ENCODE measurements at places on chromosomes 11 and 22.
A peak's percentile ranks its signal among the peaks of the same experiment; 100 is the strongest.

DNA sequence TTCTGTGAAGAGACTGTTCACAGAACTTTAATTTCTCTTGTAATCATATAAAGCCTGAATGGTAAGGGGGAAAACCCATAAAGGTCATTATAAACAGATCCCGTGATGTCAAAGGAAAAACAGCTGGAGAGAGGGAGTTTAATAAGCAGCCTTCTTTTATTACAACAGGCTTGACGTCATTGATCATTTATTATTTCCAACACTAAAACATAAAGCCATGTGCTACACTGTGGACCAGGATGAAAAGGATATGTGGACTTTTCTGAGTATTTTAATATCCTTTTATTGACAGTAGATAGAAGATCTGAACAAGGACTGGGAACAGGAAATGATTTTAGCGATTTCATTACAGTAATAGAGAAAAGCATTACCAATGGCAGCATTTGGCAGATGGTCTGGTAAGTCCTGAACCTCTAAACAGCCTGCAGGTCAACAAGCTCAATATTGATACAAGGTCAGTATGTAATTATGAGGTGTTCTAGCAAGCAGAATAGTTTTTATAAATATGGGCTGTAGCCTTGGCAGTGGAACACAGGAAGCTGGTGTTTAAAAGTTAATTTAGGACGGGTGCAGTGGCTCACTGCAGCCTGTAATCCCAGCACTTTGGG, 25.1 kb upstream of the TPH1 start:
- no peak for DNase-seq

GRCh38 chr11:95255251-95256145, 24.5 kb upstream of the SESN3 start:
- DNase-seq: no peak

DNA sequence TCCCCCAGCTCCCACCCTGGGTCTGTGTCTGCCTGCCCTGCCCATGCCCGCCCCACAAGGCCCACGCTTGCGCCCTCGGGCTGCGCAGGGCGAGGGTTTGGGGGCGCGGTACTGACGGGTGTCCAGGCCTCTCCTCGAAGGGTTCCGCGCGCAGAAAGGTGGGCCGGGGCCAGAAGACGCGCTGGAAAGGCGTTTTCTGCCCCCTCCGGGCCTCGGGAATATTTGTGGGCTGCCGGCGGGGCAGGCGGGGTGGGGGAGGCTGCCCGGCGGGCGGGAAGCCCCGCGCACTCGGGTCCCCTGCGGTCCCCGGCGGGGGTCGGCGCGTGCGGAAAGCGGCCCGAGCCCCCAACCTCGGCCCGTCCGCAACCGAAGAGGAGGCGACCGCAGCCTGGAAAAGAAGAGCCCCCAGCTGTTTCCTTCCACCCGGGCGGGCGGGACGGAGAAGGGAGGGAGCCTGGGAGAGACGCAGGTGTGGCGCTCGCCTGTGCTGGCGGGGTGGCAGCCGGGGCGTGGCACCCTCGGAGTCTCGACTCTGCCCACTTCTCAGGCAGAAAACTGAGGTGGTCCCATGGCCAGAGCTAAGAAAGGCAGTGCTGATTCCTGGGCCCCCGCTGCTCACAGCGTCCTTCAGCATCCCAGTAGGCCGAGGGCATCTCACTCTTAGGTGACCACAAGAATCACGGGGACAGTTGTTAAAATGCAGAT, 59.0 kb downstream of the THAP12 start:
- DNase-seq: no peak

GRCh38 chr11:45411228-45411946, 125.2 kb upstream of the SYT13 start:
- no peak for DNase-seq

DNA sequence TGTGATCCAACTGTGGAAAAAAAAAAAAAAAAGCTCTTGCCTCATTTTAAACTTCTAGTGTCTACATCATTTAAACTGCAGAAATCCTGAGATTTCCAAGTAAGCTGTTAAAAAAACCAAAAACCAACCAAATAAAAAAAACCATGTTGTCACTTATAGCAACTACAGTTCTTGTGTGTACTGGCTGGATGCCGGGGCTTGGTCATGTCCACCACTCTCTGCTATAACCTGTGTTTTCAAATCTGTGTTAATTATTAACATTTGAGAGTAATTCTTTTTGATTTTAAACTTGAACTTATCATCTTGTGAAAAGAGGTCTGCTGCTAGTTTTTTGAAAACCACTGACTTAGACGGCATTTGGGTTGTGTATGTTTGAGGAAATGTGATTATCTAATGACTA, 32.2 kb upstream of the BID start:
- DNase-seq: no peak

GRCh38 chr11:34633990-34634693, 13.2 kb downstream of the EHF start:
- DNase-seq: no peak

GRCh38 chr11:19499026-19499669, 213.5 kb upstream of the NAV2 start:
- no peak for DNase-seq

DNA sequence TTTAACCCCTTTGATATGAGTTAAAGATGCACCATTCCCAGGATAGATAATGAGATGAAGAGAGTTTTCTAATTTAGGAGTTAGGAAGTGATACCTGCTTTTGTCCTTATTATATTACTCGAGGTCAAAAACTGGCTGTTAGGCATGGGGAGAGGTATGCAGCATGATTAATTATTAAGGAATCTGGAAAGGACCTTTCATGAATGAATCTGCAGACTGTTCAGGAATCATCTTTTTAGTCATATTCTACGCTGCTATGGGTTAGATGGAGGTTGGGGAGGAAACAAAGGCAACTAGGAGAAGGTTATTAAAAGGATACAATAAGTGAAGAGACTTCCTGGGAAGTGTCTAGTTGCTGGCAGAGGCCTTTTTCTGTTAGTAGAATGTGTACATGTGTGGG, 492.4 kb upstream of the CCDC90B start:
- DNase-seq: no peak

- DNase-seq: no peak
Measured at GRCh38 chr22:38997518-38997917, 15.4 kb downstream of the APOBEC3B start.

DNA sequence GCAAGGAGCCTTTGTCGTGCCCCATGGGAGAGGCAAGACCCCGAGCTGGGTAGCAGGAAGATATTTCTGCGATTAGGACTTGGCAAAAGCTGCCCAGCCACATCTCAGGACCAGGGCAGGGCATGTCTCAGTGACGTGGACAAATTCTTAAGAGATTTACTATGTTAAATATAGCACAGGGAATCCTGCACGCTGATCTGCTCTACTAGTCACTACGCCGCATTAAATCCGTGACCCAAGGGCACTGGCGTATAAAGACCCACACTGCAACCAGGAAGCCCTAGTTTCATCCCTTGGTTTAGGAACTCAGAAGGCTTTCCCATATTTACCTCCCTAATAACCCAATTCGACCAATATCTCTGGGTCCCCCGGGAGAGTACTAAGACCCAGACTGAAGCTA, 35.1 kb downstream of the AP1B1 start:
- no peak for DNase-seq

DNA sequence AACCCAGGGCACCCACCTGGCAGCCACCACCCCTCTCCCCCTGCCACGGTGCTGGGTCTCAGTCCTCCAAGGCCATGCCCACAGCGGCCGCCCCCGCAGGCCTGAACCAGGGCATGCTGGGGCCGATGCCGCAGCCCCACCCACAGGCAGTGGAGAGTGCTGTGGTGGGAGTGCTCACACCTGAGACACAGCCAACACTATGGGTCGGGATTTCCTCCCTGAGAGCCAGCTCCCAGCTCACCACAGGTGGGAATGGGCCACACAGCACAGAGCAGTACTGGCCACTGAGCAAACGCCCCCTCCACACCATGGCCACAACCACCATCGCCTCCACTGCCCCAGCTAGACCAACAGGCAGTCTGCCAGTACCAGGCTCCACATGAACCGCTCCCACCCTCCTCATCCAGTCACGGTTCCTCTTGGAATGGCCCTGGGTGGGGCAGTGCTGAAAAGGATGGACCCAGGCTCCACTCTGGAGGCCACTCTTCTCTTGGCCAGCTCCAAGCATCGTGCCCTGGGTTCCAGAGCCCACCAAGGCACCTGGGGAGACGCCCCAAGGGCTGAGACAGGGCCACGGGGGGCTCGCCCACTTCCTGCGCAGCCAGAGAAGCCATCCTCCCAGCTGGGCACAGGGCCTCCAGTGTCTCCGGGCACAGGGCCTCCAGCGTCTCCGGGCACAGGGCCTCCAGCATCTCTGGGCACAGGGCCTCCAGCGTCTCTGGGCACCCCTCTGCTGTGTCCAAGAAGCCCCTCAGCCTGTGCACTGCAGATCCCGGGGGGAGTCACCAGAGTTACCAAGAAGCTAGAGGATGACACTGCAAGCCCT, 14.2 kb downstream of the MOB2 start:
- DNase-seq: no peak

DNA sequence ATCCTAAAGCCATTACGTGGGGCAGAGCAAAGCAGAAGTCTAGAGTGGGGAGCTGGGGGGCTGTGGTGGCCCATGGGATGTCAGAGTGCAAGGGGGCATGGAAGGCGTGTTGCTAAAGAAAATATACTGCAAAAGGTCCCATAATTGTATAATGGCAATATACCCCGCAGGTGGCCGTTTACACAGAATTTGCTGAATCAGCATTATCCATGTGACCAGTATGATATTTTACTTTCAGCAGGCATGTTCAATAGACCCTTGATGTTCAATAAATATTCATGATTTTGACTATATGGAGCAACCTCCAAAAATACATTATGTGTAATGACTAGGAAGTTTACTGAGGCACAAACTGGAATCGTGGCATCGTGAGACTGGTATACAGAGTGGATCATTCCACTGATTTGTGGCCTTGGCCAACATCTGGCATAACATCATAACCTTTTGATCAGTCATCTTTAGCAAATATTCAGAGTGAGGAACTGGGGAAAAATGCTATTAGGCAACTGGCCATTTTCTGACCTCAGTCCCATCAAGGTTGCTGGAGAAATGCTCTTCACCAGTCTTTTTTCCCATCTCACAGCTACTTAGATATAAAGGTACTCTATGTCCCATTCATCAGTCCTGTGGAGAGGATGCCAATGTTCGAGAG, 29.3 kb upstream of the PPP2R1B start:
- no peak for DNase-seq

DNA sequence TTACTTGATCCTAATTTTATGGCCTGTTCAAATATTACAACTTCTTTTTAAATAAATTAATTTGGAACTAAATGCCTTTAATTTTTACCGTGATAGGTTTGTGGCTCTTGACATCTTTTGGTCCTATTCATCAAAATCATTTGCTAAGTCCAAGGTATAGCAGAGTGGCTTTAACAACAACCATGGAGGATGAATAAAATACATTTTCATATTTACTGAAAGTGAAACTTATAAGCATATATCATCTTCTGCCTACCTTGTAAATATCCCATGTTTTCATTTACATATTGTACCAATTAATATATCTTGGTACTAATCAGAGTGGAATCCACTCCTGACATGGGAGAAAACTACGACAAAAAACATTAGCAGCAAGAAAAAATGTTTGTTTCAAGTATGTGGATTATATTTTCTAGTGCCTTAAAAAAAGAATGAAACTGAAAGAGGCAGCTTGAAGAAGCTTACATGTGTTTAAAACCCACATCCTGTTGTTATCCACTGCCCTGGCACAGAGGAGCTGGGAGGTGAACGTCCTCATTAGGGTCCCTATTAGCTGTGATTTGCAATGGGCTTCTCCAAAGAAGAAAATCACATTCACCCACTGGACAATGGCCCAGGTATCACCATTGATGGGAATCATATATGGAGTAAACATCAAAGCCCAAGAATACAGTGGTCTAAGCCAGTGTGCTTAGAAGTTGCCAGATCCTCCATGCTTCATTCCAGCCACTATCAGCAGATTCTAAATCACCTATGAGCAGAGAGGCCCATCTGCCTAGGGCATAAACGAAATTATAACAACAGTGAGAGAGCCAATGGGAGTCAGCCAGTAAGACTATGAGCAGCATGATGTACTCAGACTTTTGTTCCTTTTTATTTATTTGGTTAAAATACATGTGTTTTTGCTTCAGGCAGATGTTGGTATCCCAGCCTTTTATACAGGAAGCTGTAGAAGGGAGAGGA, 84.7 kb downstream of the MAML2 start:
- no peak for DNase-seq

- no peak for DNase-seq
Measured at GRCh38 chr11:109486129-109486528, 64.1 kb downstream of the C11orf87 start.

GRCh38 chr11:61691380-61692156, 11.4 kb downstream of the DAGLA start:
- DNase-seq: no peak

DNA sequence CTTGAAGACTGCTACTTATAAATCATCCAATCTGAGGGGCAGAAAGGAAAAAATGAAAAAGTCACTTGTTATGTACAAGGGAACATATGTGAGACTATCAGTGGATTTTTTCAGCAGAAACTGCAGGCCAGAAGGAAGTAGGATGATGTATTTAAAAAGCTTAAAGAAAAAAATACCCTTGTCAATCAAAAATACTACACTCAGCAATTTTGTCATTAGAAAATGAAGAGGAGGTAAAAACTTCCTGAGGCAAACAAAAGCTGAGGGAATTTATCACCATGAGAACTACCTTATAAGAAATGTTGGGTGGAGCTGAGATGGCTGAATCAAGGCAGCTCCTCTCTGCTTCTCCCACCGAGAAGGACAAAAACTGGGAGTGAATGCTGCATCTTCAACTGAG, 21.1 kb downstream of the MRGPRX2 start:
- no peak for DNase-seq

DNA sequence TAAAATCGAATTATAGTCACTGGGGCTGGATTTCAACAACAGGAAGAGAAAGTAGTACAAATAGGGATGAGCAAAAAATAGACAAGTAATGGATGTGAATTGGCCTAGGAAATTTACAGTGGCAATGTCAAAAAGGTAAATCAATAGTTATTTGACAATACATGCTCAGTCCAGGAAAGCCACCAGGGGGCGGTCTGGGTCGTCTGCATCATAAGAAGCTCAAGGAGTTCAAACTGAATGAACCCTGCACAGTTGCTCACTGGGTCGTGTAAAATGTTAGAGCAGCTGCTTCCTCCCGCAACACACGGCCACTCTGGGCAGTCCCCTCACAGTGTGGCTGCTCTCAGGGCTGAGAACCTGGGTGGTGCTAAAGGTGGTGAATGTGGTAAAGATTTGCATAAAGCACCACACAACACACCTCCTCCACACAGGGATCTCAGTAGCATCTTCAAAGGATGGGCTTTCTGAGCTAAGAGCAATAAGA, 85.9 kb downstream of the ZNF280B start:
- DNase-seq: peak; percentile 71

- DNase-seq: no peak
Measured at GRCh38 chr11:86620891-86621521, 51.4 kb downstream of the ME3 start.

GRCh38 chr11:26188554-26188953, 143.4 kb upstream of the ANO3 start:
- DNase-seq: no peak

All from HEK293T (cell line).